NCI-H1436 treated with DMSO at 0.1 percent for 48 hours (cell line): ENCODE measurements at places on chromosomes 13 and 19.

DNA sequence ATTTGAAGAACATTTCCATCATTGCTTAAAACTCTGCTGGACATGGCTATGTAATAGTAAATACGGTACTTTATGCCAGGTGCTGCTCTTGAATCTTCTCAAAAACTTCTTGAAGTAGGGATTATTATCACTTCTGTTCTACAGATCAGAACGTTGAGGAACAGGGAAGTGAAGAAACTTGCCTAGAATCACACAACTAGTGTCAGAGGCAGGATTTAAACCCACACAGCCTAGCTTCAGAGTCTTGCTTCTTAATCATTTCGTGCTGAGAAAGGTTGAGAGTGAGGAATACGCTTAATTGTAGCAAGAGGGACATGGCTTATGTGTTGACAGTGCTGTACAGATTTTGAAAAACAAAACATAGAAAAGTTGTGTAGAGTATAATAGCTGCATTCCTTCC lies 13.5 kb downstream of the TM9SF2 start:
- no peak for DNase-seq

- no peak for DNase-seq
Observed at GRCh38 chr13:97091196-97091595, 96.9 kb upstream of the OXGR1 start.

- no peak for DNase-seq
Observed at GRCh38 chr13:21219036-21219381, 42.6 kb downstream of the MRPL57 start.

DNA sequence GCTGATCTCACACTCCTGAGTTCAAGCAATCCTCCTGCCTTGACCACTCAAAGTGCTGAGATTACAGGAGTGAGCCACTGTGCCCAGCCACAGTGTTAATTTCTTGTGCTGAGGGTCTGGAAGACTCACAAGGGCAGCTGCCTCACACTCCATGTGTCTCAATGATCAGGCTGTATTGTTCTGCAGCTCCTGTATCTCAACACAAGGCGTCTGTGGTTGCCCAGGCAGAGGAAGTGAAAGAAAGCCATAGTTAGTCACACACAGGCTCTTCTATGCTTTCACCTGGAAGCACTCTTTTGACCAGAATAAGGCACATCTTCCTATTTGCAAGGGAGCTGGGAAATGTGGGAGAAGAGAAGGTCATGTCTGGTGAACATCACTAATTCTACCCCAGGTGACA lies 107.3 kb upstream of the ZNF507 start:
- no peak for DNase-seq

DNA sequence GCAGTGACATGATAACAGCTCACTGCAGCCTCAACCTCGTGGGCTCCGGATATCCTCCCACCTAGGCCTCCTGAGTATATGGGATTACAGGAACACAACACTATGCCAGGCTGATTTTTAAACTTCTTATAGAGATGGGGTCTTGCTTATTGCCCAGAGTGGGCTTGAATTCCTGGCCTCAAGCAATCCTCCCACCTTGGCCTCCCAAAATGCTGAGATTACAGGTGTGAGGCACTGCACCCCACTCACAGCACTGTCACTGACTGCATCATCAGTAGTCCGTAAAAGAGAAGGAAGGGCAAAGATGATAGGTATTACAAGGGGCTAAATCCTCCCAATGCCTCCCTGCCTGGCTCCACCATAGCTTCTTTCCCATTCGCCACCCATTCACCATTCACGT lies 4.1 kb downstream of the RHPN2 start:
- DNase-seq: no peak

DNA sequence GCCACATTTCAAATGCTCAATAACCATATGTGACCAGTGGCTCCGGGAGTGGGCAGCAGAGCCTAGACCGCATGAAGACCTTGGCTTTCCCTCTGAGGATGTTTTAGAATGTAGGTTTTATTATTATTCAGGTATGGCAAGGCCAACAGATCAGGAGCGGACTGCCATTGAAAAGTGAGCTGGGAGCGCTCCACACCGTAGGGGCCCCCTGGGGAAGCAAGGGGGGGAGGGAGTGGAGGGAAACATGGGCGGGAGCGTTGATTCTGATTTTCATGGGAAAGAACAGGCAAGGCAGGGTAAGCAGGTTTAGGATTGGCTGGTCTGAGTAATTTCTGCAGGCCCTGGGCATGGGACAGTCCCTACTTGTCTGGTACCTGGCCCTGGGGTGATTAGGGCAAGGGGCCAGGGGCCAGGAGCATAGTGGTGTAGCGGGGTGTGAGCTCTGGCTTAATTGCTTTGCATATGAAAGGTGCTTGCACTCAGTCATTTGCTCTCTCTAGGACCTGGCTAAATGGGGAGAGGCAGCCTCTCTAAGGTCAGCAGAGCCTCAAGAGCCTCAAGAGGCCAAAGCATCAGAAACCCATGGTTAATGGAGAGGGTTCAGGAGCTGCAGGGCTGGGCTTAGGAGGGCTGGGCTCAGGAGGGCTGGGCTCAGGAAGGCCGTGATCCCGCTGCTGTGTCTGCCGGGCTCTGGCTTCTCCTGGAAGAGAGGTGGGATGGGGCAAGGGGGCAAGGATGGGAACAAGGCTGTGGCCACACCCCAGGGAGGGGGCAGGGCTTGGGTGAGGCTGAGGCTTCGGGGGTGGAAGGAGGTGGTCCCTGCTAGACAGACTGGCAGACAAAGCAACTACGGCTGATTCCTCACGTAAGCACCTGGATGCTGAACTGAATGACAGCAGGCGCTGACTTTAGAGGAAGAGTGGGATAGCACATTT lies 82.0 kb upstream of the WASF3 start:
- no peak for DNase-seq

DNA sequence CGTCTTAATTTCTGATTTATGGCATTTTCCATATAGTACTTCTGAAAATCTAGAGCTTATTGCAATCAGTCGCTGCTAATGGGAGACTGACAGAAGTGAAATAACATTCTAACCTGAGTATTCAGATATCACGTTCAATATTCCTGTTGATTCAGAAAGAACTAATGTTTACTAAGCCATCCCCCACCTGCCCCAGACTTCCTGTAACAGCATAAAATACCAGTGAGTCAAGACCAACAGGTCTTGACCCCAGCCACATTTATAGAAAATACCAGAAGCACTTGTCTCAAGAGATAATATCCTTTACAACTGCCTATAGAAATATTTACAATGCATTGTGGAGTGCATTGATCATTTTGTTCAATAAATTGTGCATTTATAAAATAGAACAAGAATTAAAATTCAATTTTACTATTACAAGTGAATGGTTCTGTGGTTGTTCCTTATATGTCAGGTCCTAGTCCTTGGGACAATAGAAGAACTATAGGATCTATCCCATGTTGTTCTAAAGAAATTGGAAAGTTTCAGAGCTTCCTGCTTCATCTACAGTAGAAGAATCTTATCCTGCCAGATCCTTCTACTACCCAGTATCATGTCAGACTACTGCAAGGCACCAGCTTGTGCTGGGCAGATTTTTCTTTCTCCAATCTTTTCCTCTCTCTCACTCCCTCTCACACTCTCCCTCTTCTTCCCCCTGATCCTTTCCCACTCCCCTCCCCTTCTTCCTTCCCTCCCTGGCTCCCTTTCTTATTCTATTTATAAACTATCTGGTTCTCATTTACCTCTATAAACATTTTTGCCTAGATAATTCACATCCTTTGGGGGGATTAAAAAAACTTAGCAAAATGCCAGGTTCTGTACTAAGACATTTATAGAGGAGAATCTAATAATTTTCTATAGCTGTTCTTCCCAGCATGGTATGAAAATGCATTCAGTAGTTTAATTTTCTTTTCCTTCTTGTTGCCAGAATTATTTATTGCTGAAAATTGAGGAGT lies 629.9 kb downstream of the DIAPH3 start:
- no peak for DNase-seq

GRCh38 chr13:33913829-33914228 lies 95.9 kb downstream of the RFC3 start:
- no peak for DNase-seq

- DNase-seq: no peak
Observed at GRCh38 chr13:52852444-52852843, 4.0 kb upstream of the PCDH8 start.

- DNase-seq: no peak
Observed at GRCh38 chr19:14187561-14187960, 18.4 kb downstream of the ADGRL1 start.

GRCh38 chr13:33362986-33363727 lies 77.6 kb upstream of the STARD13 start:
- no peak for DNase-seq

- DNase-seq: no peak
Observed at GRCh38 chr13:79936368-79937136, 404.4 kb downstream of the SPRY2 start.

DNA sequence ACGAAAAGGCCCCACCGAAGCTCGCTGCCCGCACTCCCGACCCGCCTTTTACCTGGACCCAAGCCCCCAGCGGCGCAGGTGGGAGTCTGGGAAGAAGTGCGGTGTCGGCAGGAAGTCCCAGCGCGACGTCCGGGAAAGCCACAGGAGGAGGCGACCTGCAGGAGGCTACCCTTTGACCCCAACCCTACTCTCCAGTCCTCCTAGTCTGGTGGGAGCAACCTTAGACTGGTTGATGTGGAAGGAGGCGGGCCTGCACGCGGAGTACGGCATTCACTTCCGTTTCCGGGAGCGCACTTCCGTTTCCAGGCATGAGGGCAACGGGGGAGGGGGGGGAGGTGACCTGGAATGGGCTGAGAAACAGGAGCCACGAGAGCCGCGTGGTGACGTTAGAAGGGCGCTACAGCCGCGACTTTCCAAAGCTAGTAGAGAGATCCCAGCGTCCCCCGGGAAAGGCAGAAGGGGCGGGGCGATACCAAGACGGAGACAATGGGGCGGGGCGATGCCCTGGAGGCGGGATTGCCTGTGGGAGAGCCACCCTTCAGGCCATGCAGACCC lies 28.5 kb downstream of the ZNF266 start:
- no peak for DNase-seq

DNA sequence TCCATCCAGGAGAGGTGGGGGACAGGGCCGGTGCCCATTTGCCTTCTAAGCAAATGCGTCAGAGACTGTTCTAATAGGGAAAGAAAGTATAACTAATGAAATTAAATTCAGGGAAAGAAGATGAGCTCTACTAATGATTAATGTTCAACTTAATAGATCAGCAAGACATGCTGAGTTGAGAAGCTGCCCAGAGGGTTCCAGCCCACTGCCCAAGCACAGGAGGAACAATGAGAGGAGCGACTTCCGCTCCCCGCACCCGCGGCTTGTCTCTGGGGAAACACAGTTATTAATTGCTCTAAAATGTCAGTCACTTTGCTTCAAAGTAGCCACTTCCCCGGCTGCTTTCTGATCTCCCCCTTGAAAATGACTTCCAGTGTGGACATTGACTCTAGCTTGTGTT lies 331.3 kb downstream of the UQCRFS1 start:
- no peak for DNase-seq

- no peak for DNase-seq
Observed at GRCh38 chr13:111503376-111503775, 182.9 kb downstream of the TEX29 start.

- no peak for DNase-seq
Observed at GRCh38 chr19:4374498-4375163, 25.7 kb downstream of the SH3GL1 start.

DNA sequence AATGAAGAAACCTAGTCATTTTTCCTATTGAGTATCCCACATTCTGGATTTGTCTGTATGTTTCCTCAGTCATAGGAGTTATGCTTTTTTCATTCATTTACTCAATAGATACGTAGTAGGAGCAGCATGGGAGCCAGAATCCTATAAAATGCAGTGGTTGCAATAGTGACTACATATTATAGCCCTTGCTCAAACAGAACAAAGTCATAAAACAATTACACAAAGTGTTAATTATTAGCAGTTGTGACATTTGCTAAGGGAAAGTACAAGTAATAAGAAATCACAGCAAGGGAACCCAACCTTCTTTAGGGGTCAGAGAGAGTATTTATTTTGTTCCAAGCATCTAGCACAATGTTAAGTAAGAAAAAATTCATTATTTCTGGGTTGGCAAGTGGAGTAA lies 27.7 kb upstream of the POU4F1 start:
- no peak for DNase-seq

GRCh38 chr19:38291855-38292254 lies 12.2 kb upstream of the C19orf33 start:
- no peak for DNase-seq

- DNase-seq: no peak
Observed at GRCh38 chr19:18645035-18645511, 8.2 kb downstream of the KLHL26 start.

- no peak for DNase-seq
Observed at GRCh38 chr13:51192348-51192747, 29.9 kb upstream of the FAM124A start.

GRCh38 chr13:112161521-112162301 lies 94.8 kb downstream of the SOX1 start:
- DNase-seq: no peak

- no peak for DNase-seq
Observed at GRCh38 chr13:27137759-27138158, 33.9 kb downstream of the USP12 start.

GRCh38 chr13:103203735-103204330 lies 137.6 kb upstream of the SLC10A2 start:
- no peak for DNase-seq

DNA sequence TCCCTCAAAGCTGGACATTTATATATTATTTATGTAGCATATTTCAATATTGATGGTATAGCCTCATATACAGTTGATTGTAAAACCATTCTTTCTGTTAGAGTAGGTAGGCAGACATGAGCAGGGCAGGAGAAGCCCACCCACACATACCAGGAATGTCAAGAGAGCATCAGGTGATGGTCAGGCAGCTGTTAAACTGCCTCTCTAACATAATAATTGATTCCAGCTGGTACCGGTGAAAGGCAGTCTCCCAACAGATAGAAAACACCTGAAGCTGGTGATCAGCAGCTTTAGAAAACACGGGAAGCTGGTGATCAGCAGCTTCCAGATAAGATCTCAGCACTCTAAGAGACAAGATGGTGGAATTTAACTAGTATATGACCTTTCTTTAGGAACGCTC lies 132.9 kb downstream of the SLITRK6 start:
- no peak for DNase-seq

DNA sequence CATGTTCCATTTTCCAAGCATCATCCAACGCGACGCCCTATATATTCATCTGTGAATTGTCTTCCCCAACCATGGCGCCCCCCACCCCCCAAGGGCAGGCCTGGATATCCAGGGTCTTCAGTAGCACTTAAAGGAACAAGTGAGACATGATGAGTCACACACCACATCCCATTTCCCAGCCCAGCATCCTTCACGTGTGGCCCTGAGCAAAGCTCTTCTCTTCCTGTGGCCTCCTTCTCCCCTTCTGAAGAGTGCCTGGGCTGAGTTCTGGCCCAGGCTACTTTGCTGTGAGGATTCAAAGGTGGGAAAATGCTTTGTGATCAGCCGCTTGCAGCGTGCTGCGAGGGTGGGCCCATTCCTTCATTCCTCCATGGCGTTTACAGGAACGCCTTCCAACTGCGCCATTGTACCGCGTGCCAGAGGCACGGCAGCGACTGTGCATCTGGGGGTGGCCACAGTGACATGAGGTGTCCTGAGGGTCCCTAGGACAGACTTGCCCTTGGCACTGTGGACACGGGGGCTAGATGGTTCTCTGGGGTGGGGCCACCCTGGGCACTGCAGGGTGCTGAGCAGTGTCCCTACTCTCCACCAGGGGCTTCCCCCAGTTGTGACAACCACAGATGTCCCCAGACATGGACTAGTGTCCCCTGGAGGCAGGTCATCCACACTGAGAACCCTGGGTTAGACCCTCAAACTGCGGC lies 11.7 kb downstream of the PLIN4 start:
- no peak for DNase-seq
